ENCODE measurements at places on chromosomes 12 and 14.
A peak's percentile ranks its signal among the peaks of the same experiment; 100 is the strongest.

DNA sequence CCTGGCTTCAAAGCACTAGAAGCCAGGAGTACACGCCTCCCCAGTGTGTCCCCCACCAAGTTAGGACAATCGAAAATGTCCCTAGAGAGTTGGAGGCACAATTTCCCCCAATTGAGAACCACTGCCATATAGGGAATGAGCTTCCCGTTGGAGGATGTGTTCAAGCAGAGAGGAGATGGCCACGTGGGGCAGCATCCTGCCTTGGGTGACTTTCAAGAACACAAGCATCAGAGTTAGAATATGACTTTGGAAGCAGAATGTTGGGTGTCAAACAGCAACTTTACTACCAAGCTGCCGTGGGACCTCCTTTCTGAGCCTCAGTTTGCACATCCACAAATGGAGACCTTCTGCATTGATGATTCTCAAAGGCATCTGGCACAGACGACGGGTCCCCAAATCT is 56.5 kb downstream of the RFLNA start:
- no peak for DNase-seq

DNA sequence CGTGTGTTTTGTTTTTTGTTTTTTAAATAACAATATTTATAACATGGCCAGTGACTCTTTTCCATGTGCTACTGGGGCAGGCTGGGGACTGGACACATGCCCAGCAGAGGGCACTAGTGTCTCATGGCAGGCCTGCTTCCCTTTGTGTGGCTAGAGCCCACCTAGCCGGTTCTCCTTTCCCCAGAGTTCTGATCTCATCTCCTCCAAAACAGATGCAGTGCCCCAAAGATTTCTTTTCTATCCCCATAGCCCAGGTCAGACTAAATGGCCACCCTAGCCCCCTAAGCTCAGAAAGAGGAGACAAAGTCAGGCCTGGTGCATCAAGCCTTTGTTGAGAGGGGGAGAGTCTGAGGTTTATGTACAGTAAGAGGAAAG is 21.2 kb downstream of the PRPF40B start:
- DNase-seq, result peak; percentile 83

GRCh38 chr14:59199614-59200013 is 11.1 kb downstream of the DAAM1 start:
- no peak for DNase-seq

DNA sequence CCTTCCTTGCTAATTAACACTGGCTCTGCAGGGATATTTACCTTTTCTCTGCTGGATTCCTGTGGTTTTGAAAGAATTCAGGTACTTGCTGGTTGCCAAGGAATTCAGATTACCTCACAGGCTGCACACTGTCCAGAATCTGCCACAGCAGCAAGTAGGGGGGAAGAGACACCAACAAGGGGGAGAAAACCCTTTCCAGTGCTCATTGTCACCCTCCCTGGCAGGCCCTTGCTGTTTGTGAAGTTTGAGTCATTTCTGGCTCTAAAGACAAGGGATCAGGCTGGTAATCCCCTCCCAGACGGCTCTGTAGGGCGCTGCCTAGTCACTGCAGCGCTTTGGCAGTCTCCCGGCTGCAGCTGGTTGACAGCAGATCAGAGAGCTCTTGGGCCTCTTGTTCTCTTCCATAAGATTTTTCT is 50.8 kb downstream of the TTLL5 start:
- no peak for DNase-seq

DNA sequence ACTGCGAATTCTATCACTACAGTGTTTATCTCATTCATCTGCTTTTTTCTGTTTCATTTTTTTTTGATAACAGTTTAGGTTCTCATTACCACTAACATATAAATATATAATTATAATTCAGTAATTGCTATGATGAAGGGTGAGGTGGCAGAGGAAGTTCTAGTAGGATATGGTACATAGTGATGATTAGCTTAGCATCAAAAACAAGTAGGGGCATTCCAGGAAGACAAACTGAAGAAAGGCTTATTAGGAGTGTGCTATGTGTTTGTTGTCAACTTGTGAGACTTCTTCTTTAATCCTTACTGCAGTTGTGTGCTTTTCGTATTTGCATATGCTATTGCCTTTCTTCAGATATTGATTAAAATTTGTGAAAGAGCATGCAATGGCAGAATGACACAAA is 20.6 kb downstream of the FUT8 start:
- no peak for DNase-seq

DNA sequence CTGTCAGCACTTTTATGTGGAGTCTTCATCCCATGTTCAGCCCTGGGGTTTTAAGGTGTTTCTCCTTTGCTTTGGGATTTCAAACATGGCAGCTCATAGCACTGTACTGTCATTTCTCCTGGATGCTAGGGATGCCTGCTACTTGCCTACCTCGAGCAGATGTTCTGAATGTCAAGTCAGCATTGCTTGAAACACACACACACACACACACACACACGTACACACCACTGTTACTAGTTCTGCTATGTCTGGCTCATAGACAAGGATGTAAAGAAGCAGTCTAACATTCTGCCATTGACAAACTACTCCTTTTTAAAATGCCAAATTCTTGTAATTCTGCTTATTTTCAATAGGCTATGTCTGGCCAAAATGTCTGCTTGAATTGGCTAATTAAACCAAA is 72.7 kb downstream of the SAMD4A start:
- no peak for DNase-seq

DNA sequence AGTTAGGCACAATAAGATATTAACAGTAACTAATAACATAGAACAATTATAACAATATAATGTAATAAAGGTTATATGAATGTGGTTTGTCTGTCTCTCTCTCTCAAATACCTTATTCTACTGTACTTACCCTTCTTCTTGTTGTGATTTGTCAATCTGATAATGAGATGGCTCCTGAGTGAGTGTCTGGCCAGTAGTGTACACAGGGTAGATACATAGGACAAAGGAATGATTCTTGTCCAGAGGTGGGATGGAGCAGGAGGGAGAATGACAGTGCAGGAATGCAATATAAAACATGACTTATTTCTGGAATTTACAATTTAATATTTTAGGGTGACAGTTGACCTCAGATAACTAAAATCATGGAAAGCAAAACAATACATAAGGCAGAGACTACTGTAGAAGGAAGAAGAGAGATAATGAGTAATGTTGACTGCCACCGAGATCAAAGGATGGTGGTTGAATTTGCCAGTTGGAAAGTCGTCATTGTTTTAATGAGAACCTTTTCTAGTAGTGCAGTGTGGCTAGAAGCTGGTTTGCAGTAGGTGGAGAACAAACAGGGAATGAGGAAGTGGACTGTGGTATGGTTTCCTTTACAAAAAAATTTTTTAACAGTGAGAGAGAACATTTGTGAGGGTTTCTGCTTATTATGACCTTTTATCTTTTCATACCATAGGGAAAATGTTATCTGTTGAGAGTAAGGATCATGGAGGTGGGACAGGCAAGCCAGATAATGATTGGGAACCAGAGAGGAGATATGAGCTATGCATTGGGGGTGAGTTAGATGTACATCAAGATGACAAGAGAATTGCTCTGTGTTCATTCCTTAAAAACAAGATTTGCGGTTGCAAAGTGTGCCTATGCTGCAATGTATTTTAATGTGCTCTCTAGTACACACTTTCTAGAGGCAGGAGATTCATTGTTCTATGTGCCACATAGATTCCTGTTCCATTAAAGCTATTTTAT is 458.3 kb downstream of the BTG1 start:
- peak; percentile 10 for DNase-seq

GRCh38 chr12:1680804-1681492 is 9.9 kb upstream of the ADIPOR2 start:
- no peak for DNase-seq

GRCh38 chr12:129973236-129973961 is 69.6 kb upstream of the TMEM132D start:
- no peak for DNase-seq

DNA sequence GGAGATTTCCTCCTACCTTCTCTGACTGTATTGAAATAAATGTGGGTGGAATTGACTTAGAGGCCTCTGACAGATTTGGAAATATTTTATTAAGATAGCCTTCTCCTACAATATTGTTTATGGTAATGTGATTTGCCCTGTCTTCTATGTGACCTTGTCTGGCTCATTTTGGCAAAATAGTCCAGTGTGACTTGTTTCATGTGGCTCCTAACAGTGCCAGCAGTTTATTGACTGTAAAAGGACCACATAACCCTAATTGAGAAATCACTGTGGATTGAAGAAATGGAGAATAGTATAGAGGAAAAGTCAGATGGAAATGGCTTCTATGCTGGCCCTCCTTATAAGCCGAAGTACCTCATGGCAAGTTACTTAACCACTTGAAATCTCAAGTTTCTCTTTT is 170.9 kb upstream of the PTPRQ start:
- no peak for DNase-seq

GRCh38 chr12:42585154-42585840 is 4.2 kb downstream of the PRICKLE1 start:
- no peak for DNase-seq

DNA sequence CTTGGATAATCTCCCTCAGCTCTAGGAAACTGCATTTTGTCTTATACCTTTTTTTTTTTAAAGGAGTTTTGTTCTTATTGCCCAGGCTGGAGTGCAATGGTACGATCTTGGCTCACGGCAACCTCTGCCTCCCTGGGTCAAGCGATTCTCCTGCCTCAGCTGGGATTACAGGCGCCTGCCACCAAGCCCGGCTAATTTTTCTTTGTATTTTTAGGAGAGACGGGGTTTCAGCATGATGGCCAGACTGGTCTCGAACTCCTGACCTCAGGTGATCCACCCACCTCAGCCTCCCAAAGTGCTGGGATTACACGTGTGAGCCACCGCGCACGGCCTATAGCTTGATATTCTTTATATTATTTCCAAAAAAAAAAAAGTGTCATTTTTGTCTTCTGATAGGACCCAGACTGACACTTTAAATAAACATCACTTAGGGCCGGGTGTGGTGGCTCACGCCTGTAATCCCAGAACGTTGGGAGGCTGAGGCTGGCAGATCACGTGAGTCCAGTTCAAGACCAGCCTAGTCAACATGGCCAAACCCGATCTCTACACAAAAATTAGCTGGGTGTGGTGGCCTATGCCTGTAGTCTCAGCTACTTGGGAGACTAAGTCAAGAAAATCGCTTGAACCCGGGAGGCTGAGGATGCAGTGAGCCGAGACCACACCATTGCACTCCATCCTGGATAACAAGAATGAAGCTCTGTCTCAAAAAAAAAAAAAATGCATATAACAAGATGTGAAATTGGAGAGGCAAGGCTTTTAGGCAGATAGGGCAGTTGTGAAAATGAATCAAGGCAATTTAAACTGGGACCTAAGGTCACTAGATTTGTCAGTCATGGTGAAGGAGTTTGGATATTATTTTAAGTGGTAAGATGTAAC is 18.4 kb downstream of the SLC2A3 start:
- DNase-seq, result no peak

DNA sequence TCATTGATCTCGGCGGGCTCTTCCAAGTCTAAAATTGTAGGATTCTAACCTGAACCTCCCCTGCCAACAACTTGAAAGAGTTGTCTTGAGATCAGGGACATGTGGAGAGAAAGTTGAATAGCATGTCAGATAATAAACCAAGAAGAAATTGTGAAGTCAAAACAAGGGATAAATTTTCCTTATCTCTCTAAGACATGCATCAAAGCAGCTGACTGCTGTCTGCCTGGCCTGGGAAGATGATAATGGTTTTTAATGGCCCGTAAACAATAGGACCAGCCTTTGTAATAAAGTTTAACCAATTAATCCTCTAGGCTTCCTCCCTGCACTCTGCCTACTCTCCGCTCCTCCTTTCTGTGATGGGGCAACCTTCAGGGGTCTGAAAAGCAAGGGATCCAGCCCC is 67.9 kb downstream of the DPF3 start:
- no peak for DNase-seq

DNA sequence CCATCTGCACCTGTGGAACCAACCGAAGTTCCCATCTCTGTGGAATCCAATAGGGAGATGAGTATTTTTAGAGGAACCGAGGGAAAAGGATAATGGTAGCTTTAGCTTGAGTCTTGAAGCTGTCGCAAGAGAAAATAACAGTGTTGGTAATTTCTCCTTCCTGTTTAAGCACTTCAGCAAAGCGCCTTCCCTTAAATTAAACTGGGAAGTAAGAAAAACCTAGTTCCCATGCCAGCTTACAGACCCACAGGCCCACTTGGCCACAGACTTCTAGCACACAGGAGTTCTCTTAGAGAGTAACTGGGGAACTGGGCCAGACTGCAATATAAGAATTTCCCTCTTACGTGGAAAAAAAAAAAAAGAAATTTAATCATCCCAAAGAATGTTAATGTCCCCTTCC is 223.8 kb downstream of the EFCAB11 start:
- no peak for DNase-seq

- DNase-seq, result no peak
Measured at GRCh38 chr12:49827051-49827400, 1.2 kb downstream of the NCKAP5L start.
